ENCODE measurements at places on chromosomes 12 and 14.
A peak's percentile ranks its signal among the peaks of the same experiment; 100 is the strongest.

- no peak for DNase-seq
These were observed 13.1 kb downstream of the TMEM63C start for GRCh38 chr14:77194706-77195105.

GRCh38 chr12:10031321-10031720, 839 bp downstream of the CLEC9A start:
- DNase-seq, result no peak

GRCh38 chr12:46517579-46517962, 145.0 kb upstream of the SLC38A2 start:
- no peak for DNase-seq

DNA sequence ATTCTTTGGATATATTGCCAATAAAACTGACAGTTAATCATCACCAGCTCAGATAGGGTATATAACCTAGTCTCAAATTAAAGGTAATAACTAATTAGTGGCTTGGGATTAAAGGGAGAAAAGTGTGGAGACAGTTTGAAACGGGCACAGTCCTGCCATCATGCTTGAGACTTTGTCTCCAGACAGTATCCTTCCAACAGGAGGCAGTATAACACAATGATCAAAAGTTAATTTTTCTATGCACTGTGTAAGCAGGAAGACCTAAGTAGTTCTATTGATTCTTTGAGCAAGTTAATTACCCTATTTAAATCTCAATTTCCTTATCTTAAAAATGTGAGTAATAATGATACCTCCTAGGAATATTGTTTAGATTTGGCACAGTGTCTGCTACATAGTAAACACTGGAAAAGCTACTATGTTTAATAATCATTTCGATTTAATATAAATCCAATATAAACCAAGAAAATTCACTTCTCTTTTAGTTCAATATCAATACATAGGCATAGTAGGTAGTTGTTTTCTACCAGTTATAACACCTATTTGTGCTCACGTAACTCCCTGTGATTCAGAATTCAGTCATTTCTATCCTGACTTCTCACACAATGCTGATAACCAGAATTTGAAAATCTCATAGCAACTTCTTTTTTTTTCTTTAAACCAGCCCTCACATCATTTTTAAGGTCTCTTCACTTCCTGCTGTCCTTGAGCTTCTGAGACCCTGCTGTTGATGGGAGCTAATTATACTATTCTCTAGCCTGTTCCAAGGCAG, 53.7 kb downstream of the GALNT4 start:
- no peak for DNase-seq

- DNase-seq, result peak; percentile 41
These were observed at the start of gene CSRP2 for GRCh38 chr12:76878899-76879709. TSS of gene CSRP2 (minus strand) at chr12:76879019. CDS start at chr12:76866260, 12,759 bp downstream.

DNA sequence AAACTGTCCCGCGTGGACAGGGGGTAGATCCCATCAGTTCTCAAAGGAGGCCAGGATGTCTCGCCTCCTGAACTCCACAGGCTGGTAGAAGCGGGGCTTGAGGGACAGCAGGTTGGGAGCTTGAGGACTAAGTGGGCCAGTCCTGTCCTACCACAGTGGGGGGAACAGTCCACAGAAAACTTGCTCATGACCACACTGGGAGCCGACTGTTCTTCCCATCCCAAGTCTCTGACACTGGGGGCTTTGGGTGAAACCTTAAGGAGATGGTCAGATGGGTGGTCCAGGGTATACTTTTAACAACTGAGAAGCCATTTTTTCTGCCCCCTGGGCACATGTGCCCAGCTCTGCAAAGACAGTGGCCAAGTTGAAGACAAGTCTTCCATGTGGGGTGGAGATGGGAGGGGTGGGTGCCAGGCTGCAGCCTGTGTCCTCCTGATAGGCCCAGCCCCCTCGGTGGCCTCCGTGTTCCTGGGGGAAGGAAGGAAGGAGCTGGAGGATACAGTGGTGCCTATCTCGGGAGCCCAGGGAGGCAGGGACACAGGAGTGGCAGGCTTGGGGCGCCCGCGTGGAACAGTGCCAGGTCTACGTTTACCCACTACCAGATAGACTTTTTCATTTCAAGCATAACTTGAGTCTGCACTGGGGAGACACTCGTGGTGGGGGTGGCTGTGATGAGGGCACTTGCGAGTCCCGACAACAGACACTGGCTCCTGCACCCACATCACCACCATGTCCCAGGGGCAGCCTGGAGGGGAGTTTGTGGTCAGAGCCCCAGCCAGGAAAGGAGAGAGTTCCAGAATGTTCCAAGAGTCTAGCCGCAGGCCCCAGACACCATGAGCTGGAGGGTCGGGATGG, 14.7 kb downstream of the RHOF start:
- DNase-seq, result no peak

DNA sequence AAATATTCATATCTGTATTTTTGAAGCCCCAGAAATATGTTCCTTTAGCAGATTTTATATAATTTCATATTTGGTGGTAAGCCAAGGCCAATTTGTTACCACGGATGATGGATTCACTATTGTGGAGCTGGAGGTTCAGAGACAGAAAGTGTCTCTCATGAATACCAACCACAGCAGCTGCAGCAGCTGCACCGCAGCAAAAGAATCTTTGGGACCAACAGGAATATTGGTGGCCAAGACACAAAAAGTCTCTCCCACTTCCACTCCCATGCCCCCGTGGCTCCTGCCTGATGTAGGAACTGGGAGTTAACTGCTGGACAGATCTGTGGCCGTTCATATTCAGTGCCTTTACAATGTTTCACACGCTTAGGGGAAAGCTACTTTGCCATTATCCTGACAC, 155.3 kb downstream of the ADAMTS20 start:
- DNase-seq, result no peak

DNA sequence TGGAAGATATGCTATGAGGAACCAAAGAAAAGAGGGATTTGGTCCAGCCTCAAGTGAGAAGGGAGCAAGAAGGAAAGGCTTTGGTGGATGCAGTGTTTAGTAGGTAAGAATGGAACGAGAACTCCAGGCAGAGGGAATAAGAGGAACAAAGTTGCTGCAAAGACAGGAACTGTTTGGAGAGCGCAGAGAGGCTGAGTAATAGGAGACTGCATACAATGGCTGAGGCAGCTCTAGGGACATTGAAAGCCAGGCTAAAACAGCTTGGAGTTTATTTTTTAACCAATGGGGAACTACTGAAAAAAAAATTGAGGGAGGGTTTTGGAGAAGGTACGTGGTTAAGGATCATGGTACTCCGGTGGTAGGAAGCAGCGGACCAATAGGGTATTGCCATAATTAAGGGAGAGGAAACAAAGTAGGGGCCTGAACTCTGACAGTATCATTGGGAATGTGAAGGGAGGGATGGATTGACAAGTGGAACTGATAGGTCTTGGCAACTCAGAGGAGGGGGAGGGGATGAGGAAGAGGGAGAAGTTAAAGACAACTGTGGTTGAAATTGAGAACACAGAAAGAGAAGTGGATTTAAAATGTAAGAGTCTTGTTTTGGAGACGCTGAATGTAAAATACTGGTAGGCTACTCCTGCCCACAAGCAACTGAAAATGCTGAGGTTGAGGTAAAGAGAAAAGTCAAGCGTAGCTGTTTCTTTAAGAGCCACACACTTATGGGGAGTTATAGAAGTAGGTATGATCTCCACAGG, 4.8 kb downstream of the ASCL4 start:
- no peak for DNase-seq

DNA sequence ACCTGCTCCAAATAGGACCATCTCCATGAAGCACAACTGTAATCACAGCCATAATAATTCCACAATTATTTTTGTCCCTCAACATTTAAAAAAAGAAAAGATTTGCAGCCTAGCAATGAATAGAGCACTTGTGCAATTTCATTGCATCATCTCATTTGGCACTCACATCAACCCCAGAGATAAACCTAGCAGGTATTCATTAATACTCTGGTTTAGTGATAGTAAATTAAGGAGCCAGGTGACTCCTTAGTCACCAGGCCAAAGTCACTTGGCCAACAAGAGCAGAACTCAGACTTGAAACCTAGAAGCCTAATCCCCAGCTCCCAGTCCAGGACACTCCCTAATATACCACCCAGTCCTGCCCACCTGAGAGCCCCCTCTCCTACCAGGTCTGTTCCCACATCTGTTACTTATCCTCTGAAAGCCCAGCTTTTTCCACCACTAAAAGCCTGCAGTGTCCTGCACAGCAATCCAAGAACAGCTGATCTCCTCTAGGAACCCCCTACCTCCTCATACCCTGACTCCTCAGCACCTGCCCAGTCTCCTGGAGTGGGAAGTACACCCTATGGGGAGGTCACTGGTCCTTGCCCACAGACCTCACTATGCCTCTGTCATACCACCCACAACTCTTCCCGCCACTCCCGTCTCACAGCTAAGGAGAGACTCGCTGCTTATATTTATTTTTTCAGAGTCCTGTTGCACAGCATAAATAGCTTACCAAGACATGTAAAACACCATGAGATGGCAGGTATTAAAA, 22.1 kb downstream of the OR10P1 start:
- DNase-seq, result no peak

- no peak for DNase-seq
These were observed 32.3 kb downstream of the BHLHE41 start for GRCh38 chr12:26092346-26093105.

DNA sequence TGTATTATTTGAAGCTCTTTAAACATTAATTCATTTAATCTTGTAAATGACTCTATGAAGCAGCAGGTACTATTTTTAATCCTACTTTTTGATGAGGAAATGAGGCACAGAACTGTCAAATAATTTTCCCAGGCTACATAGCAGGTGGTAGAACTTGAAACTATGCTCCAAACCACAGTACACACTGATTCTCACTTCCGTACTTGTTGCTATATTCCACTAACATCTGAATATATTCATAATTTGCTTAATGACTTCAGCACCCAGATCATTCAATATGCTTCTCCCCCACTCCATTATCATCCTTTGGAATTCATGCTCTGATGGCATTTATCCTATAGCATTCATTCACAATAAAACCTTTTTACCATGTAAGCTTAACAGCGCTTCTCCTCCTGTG, 4.9 kb downstream of the ERGIC2 start:
- no peak for DNase-seq

DNA sequence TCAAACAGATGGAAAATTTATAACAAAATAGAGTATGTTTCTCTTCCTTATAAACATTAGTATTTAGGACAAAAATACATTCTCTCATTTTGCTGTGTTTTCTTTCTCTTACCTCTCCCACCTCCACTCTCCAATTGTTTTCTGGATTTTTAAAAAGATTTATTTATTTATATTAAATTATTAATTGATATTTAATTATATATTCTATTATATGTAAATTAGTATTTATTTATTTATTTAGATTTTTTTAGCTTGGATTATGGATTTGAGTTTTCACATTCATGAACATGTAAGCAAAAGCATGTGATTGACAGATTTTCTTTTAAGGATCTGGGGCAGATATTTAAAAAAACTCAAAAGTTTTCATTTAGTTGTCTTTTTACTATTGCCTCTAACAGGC, 35.6 kb downstream of the SCN8A start:
- no peak for DNase-seq

- no peak for DNase-seq
These were observed 10.6 kb upstream of the ACOT1 start for GRCh38 chr14:73526036-73526984.

GRCh38 chr14:96565811-96566210, 63.6 kb downstream of the PAPOLA start:
- no peak for DNase-seq

DNA sequence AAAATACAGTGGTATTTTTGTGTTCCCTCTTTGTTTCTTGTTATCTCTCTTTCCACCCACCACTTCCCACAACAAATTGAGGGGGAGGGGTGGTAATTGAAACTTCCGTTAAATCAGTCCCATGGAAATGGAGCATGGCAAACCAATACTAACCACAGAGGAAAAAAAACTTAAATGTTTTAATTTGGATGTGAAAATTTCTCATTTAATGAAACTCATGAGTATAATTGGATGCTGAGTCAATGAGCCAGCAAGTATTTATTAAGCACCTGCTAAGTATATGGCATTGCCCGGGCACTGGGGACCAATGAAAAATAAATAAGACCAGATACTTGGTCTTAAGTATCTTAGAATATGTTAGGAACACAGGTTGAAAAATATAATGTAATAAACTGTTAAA, 147.5 kb downstream of the KCNH5 start:
- DNase-seq, result no peak

DNA sequence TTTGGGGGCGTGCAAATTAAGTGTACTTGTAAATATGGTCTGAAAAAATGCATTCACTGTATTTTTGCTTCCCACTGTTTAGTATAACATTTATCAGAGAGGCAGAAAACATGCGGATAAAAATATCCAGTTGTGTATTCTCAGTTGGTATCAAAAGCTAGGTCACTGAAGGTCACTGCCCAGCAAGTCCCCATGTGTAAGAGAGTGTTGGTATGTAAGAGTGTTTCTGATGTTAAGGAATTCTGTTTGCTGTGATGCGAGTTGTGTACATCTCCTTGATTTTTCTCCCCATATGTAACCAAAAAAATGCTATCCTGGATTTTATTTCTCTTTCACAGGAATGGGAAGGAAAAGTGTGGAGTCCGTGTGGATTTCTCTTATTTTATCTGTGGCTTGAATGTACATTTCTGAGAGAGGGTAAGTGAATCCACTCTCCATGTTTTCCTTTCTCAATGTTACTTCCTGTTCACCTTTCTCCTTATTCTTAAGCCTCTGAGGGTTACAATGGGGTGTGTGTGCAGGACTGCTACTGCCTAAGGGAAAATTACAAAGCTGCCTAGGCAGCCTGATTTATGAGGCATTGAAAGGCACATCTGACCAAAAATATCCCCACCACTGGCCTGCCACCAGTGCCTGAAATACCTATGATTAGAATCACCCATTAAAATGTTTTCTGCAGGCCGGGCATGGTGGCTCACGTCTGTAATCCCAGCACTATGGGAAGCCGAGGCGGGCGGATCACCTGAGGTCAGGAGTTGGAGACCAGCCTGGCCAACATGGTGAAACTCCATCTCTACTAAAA, 97.9 kb upstream of the USP44 start:
- DNase-seq, result no peak

- no peak for DNase-seq
These were observed 187.4 kb upstream of the ABCD2 start for GRCh38 chr12:39807043-39807442.

DNA sequence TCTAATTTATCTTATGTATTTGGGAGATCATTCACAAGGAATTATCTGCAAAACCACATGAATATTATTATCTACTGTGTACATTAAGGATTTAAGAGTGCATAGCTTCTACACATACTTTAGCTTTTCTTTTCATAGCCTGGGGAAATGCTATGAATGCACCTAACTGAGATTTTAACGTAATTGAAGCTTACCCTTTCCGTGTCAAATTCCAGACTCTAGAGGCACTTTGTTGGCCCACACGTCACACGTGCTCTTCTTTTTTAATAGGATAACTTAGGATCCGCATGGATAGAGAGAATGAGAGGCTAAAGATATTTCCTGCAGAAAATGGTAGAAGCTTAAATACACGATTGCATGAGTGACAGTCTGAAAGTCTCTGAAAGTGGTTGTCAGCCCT, 481.1 kb downstream of the PCNX1 start:
- no peak for DNase-seq

- peak; percentile 75 for DNase-seq
These were observed 9.2 kb upstream of the INF2 start for GRCh38 chr14:104680056-104680805.

All from occipital lobe (tissue), 3 donors.